ENCODE measurements at places on chromosomes 13 and 19.
A peak's percentile ranks its signal among the peaks of the same experiment; 100 is the strongest.

DNA sequence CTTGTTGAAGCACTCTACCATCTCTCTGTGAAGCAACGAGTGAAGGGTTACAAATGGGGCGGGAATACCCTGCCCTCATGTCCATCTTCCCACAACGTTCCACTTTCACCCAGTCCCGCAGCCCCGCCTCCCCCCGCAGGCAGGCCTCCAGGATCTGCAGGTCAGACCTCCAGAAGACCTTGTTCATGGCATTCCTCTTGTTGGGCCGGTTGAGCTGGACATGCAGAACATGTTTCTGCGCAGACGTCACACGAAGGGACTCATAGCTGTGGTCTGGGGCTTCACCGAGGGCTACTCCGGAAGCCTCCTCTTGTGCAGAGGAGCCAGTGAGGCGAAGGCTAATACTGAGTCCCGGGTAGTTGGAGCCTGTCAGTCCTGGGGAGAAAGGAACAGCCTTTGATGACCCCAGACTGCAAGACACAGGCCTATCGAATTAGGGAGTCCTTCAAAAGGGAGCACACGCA is 420 bp downstream of the ECH1 start:
- peak; percentile 35 for DNase-seq

DNA sequence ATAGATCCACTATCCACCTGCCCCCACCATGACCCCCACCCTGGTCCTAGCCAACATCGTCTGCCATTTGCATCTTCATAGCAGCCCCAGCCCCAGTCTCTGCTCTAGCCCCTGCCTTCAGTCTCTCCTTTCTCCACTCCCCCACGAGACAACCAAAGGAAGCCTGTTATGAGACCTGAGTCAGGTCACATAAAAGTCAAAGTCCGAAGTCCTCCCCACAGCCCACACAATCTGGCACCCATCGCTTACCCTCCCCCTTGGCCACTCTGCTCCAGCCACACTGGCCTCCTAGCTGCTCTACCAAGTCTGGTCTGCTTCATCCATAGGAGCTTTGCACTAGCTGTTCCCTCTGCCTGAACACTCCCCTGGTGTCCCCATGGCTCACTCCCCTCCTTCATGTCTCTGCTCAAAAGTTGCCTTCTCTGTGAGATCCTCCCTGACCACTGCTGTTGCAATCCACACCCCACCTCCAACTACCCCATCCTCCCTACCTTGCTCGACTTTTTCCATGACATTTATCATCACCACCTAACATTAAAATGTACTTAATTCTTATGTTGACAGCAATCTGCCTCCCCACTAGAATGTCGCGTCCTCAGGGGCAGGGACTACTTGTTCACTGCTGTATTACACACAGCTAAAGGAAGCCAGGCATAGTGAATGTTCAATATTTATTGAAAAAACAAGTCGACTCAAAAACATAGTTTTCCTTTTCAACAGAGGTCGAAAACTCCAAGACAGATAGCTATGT is 1.2 kb upstream of the PLEKHG2 start:
- no peak for DNase-seq

DNA sequence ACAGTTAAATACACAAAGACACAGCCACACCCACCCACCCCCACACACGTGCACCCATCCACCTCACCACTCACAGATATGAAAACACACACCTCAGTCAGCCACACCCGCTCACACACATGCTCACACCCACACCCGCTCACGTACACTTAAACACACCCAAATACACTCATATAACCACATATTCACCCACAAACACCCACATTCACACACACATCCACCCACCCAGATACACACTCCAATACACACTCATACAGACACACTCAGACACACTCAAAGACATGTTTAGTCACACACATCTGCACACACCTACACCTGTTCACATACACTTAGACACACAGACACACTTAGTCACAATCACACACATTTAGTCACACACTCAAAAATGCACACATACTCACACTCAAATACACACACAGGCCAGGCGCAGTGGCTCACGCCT is 30.6 kb downstream of the ADGRL1 start:
- DNase-seq: no peak

GRCh38 chr13:112141643-112142400 is 74.9 kb downstream of the SOX1 start:
- no peak for DNase-seq

GRCh38 chr13:43935878-43936277 is 56.2 kb downstream of the LACC1 start:
- DNase-seq: no peak

- DNase-seq: no peak
Measured at GRCh38 chr13:59392328-59392727, 771.4 kb downstream of the DIAPH3 start.

DNA sequence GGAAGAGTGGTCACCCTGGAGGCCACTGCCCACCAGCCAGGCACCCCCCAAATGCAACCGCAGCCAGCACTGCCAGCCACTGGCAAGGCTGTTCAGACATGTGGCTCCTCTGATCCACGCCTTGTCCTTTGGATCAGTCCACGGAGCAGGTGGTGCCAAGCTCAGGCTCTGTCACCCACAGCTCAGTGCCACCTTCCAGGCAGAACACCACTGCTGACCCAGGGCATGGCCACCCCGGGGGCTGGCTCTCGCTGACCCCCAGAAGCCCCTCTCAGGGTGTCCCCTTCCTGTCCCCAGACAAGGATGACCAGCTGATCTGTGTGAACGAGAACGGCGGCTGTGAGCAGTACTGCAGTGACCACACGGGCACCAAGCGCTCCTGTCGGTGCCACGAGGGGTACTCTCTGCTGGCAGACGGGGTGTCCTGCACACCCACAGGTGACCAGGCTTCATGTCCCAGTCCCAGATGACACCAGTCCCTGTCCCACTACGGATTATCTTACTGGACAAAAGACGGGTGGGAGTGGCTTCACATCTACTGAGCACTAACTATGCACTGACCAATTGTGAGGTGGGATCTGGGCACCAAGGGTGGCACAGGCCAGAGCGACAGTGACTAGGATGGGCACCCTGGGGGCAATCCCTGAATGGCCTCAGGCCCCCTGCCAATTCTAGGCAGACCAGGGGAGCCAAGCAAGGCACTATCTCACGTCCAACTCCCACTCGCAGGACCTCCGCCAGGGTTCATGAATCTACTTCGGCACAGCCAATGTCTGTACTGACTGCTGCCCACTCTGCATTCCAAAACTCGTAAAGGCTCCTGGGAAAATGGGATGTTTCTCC is 7.0 kb upstream of the F10 start:
- no peak for DNase-seq

DNA sequence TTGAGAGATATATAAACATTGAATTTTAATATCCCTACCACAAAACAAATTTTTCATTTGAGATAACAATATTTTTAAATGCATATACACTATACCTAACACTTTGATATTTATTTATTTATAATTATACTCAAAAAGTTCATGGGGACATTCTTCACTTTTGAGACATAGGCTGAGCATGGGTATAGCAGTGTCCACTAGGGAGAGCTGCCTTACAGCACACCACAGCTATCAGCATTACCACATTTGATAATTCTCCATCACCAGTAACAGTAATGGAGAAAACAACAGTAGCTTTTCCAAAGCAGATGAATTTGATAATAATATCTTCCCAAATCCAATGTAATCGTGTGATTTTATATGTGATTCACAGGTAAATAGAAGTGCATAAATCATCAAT is 626.1 kb downstream of the DACH1 start:
- no peak for DNase-seq

- DNase-seq: peak; percentile 87
Measured at GRCh38 chr19:19459707-19460251, 54.3 kb downstream of the GATAD2A start.

- DNase-seq: no peak
Measured at GRCh38 chr13:35699825-35700510, 223.5 kb upstream of the MAB21L1 start.

GRCh38 chr13:46675016-46675415 is 121.9 kb downstream of the ESD start:
- DNase-seq: no peak

DNA sequence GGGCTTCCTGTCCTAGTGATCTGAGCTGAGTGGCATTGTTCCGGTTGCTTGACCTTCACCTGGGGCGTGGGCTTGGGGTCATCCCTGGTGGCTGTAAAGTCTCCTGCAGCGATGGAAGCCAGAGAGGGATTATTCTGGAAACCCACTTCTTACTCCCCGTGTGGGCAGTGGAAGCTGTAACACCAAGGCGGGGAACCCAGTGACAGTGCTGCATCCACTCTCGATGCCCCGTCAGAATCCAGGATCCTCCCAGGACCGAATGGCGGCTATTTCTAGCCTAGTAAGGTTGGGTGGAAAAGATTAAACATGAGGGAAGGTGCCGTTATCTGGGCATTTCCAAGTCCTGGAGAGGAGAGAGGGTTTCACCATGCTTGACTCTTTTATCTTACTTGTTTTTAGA is 280.6 kb downstream of the ZNF536 start:
- no peak for DNase-seq

DNA sequence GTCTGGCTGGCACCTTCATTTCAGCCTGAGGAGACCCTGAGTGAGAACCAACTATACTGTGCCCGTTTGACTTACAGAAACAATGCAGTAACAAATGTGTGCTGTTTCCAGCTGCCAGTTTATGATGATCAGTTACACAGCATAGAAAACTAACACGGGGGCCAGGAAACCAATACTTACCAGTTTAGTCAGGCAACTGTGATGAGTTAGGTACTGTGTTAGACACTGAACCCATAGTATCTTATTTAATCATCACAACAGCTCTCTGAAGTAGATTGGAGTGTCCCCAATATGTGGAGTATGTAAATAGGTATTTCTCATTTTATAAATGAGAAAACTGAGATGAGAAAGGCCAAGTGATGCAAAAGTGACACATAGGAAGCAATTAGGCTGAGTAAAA is 620.9 kb upstream of the KLF12 start:
- peak; percentile 3 for DNase-seq

DNA sequence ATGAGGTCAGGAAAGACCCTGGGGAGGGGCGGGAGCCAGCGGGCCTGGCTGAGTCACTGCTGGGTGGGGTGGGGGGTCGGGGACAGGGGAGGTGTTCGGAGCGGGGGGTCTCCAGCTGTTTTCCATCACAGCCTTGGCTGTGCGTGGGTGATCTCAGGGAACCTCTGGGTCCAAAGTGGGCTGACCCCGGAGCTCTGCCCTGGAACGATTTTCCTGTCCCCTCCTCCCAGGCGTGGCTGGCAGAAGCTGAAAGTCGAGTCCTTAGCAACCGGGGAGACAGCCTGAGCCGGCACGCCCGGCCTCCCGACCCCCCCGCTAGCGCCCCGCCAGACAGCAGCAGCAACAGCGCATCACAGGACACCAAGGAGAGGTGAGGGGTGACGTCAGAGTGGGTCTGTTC is 10.6 kb downstream of the TRIP10 start:
- no peak for DNase-seq

DNA sequence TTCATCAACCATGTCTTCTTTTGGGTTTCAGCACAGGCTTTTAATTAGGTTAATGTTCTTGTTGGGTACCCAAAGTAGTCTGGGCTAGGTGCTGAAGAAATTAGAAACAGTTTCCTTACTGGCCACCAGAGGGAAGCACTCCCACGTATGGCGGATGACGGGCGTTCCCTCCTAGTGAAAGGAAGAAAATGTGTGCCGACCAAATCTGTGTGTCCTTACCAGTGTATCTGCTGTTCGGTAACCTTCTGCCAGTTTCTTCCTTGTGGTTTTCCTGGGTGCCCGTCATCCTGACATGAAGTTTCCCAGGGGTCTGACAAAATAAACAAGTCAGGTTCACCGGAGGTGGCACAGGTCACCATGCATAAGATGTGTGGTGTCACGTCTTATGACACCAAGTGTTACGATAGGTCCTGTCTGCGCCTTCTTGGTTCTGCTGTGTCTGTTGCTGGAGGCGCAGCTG is 6.0 kb upstream of the WDR88 start:
- DNase-seq: peak; percentile 66

GRCh38 chr13:21759463-21759862 is 88.6 kb downstream of the FGF9 start:
- DNase-seq: no peak

DNA sequence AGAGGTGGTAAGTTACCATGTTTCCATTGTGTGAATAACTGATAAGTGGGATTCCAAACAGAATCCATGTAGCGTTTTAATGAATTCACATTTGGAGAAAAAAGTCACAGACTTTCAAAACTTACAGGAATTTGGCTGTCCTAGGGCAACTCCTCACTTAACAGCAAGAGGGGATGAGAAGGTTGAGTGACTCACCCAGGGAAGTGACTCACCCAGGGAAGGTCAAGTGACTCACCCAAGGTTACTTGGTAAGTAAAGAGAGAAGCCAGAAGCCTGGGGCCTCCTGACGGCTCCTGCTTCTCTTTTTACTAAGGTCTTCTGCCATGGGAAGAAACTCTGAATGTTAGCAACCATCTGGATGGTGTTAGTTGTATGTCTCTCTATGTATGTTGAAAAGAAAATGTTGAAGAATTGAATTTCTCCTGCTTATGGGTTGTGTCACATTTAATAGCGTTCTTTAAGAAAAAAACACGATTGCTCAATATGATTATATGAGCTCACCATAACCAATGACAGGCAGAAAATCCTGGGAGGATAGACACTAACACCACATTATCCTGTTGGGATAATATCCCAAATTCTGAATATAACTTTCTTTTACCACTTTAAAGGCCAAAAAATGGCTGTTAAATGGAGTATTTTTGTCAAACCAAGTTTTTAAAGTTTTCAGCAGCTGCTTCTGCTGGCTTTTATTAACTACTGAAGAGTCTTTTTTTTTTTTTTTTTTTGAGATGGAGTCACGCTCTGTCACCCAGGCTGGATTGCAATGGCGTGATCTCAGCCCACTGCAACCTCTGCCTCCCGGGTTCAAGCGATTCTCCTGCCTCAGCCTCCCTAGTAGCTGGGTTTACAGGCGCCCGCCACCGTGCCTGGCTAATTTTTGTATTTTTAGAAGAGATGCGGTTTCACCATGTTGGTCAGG is 195.6 kb downstream of the GGACT start:
- DNase-seq: peak; percentile 89

GRCh38 chr19:30856376-30856775 is 484.2 kb downstream of the ZNF536 start:
- no peak for DNase-seq

- DNase-seq: peak; percentile 93
Measured at GRCh38 chr19:47112166-47112996, 1.2 kb downstream of the ZC3H4 start.

- DNase-seq: no peak
Measured at GRCh38 chr13:47845981-47846380, 155.1 kb downstream of the SUCLA2 start.

DNA sequence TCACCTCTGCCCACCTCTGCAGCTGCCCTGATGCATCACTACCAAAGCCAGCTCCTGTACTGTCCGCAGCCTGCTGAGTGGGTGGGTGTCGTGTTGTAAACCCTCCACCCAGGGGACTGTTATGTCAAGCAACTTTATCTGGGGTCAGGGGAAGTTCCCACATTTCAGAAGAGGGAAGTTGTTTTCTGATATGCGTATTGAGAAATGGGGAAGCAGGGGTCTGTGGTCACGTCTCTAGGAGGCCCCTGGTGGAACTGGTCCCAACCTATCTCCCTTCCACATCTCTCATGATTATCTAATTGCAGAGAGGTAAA is 31.2 kb downstream of the CLEC17A start:
- no peak for DNase-seq

- DNase-seq: no peak
Measured at GRCh38 chr19:52664461-52664860, 26.3 kb upstream of the ZNF83 start.

GRCh38 chr13:62088165-62088564 is 672.5 kb upstream of the PCDH20 start:
- DNase-seq: no peak

- no peak for DNase-seq
Measured at GRCh38 chr13:30665638-30666037, 47.9 kb downstream of the USPL1 start.

- no peak for DNase-seq
Measured at GRCh38 chr13:21823949-21824348, 153.1 kb downstream of the FGF9 start.

- no peak for DNase-seq
Measured at GRCh38 chr13:107427536-107427935, 787.8 kb downstream of the LIG4 start.
